ENCODE measurements at places on chromosomes 6 and 20.
A peak's percentile ranks its signal among the peaks of the same experiment; 100 is the strongest.

DNA sequence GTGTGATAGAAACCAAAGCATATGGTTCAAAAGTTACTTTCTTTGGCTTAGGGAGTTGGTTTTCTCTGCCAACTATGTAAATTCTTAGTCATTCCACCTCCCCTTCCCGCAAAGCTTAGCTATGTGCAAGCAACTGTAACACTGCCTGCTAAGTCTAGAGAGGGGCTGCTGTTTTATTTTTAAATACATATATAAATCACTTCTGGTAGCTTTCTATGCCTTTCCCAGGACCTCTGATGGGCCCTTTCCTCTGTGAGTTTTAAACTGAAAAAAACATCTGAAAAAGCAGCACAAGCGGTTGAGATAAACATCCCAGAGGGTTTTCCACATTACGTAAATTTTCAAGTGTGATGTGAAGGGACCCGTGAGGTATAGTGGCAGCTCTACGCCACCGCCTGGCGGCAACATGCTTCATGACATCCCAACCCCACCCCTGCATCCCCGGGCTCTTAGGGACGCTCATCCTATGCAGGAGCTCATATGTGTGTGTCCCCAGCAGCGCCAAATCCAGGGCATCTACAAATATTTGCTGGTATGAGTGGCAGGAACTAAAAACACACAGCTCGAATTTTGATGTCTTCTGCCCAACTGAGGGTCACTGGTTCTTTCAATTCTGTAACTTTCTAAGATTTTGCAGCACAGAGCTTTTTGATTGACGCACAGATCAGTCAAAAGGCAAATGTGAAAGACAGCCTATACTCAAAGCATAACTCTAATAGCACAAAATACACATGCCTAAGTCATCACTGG is 12.7 kb downstream of the SAYSD1 start:
- peak; percentile 66 for DNase-seq

- no peak for DNase-seq
These were observed 50.5 kb upstream of the GCM1 start for GRCh38 chr6:53199156-53199555.

DNA sequence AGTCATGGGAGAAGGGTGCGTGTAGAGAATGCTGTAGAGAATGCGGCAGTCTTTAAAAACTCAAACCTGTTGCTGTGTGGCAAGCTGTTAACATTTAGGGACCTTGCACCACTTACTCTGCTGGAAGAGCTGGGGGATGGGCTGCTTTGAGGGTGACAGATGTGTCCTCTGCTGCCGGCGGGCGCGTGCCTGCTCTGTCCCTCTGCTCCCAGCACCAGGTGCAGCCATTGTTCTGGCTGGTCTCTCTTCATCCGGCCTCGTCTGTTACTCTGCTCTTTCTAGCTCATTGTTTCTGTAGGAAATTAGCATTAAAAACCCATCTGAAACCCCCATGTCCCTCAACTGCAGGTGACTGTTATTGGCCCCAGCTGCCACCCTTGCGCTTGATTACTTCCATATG is 78.5 kb downstream of the CBFA2T2 start:
- DNase-seq: no peak

GRCh38 chr6:80607811-80608391 is 501.4 kb downstream of the BCKDHB start:
- peak; percentile 97 for DNase-seq

DNA sequence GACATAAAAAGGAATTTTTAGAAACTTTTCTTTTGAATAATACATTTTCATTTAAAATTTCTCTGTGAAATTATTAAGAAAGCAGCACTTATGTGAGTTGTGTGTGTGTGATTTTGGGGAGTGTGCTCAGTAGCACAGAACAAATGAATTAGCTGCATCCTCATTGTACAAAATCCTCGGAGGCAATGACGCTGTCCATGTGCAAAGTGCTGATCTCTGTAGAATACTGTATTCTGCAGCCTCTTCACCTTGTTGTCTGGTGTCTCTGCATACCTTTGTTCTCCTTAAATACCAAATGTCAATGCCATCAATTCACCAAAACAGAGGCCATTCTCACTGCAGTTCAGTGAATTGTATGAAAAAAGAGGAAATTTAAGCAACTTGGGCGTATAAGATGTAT is 838.4 kb downstream of the QKI start:
- DNase-seq: peak; percentile 9

DNA sequence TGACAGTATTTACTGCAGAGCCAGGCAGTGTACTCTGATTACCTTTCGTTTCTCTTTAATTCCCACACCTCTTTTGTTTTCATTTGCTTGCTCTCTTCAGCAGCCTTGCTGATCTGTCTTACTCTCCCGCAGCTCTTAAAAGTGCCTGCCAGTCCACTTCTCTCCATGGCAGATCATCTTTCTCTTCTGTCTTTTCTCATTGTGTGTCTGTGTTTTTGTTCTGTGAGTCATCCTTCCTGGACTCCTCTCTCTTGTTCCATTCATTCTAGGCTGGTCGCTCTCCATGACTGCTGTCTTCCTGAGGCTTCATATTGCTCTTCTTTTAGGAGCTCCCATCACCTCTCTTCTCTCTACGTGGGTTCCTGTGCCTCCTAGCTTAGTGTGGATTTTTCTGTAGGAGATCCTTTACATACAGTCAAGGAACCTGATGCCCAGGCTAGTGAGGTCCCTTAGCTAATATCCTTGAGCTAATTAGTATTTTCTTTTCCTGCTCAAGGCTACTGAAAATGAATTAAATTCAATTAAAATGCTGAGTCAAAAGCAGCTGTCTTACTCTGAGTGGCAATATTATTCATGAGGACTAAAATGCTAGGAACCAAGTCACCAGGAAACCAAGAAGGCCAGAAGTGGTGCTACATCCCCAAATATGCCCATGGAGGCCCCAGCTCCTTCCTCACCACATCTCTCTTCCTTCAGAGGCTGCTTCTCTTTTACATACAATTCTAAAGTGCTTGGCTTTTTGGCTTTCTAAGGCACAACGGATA is 86.1 kb downstream of the SLX4IP start:
- DNase-seq: peak; percentile 87

GRCh38 chr20:51104960-51105920 is 82.3 kb upstream of the KCNG1 start:
- DNase-seq: no peak

GRCh38 chr6:155418017-155418761 is 37.5 kb downstream of the NOX3 start:
- peak; percentile 79 for DNase-seq

- DNase-seq: peak; percentile 53
These were observed 262.2 kb downstream of the EYA4 start for GRCh38 chr6:133503336-133503729.

DNA sequence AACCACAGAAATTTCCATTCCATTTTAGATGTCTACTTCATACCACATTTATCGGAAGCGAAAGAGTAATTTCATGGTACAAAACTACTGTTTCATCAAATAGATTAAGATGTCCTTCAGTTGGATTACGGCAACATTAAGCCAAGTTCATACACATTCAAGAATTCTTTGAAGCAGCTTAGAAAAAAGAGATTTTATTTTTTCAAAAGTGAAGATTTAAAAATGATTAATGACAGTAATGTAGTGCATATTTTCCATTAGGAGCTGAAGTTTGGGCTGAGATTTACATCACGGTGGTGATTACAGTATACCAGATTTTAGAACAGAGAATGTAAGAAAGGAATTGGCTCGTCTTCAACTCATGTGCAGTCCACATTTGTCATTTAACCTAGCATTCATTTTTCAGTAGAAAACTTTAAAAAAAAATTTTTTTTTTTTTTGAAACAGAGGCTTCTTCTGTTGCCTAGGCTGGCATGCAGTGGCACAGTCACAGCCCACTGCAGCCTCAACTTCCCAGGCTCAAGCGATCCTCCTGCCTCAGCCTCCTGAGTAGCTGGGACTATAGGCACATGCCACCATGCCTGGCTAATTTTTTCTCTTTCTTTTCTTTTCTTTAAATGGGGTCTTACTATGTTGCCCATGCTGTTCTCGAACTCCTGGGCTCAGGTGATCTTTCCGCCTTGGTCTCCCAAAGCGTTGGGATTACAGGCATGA is 1.9 kb downstream of the SYNJ2 start:
- DNase-seq: peak; percentile 66

DNA sequence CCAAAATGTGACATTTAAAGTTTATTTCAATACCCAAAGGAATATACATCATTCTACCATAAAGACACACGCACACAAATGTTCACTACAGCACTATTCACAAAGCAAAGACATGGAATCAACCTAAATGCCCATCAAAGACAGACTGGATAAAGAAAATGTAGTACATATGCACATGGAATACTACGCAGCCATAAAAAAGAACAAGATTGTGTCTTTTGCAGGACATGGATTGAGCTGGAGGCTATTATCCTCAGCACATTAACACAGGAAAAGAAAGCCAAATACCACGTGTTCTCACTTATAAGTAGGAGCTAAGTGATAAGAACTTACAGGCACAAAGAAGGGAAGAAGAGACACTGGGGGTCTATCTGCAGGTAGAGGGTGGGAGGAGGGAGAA is 22.4 kb downstream of the ATP9A start:
- no peak for DNase-seq

- DNase-seq: no peak
These were observed 321.5 kb upstream of the MAN1A1 start for GRCh38 chr6:119671105-119671504.

Measured in fibroblast of skin of right biceps (primary cell).